ENCODE measurements at places on chromosomes 5 and 9.
A peak's percentile ranks its signal among the peaks of the same experiment; 100 is the strongest.

DNA sequence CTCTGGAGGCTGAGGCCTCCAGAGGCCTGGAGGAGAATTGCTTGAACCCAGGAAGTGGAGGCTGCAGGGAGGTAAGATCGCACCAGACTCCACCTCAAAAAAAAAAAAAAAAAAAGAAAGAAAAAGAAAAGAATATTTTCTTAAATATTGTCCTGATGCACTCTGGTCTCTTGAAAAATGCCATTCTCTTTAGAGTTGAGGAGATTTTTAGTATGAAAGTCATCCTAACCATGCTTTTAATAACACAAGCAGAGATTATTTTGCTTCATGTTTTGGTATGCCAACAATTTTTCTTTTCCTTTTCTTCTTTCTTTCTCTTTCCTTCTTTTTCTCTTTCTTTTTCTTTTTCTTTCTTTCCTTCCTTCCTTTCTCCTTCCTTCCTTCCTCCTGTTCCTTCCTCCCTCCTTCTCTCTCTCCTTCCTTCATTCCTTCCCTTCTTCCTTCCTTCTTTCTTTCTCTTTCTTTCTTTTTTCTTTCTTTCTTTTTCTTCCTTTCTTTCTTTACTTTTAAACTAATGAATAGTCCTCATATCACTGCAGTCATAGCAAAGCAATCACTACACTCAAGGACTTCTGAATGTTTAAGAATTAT is 116.9 kb upstream of the CCNH start:
- no peak for DNase-seq

DNA sequence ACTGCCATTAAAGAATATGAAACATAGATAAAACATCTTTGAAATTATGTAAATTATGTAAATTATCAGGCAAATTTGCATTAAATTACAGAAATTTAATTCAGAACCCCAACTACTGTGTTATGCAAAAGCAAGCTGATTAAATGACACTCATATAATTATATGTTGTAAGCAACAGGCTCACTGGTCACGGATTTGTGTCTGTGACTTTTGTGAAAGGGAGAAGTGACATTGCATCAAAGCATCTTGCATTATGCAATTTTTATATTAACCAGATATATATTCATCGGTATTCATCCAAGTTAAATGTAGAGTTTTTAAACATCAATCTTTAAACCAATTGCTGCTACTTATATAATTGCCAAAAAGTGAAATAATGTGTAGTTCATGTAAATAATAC is 13.0 kb upstream of the GLIPR2 start:
- DNase-seq, result no peak

GRCh38 chr9:129505270-129505902 is 115.5 kb downstream of the C9orf50 start:
- no peak for DNase-seq

DNA sequence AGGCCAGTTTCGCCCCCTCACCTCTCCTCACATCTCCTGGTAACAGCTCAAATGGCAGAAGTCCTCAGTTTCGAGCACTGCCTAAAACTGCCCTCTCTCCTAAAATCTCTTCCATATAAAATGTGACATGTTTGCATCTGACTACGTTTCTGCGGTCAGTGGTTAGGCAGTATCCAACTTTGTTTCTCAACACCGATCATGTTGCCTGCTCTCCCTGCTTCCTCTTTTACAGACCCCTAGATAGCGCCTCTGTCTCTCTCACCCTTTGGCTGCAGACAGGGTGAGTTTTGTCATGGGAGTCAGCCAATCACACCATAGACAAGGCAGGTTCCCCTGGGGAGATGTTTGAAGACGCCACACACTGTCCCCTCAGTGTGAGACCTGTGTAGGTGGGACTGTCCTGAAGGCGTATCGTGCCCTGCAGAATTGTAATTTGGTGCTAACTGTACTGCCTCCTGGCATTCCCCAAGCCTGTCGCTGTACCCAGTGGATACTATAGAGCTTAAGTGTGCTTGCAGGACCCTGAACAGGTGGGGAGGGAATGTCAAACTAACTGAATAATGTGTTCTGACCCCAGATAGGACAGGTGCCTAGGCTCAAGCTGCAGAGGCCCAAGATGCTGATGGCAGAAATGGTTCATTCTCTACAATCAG is 1.1 kb downstream of the HEXB start:
- DNase-seq, result no peak

DNA sequence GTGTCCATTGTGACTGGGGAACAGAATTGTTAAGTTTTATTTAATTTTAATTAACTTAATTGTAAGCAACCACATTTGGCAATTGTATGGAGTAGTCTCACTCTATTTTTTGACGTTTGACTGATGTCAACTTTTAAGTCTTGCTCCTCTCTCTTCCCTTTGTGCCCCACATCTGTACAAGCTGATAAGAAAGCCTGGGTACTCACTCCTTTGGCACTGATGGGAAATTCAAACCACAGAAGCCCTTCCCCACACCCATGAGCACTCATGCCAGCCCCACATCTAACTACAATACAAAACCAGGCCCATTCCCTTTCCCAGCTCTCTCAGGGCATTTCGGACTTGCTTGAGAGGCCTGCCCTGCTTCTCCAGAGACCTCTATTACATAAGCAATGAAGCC is 451.5 kb upstream of the KIF2A start:
- no peak for DNase-seq

DNA sequence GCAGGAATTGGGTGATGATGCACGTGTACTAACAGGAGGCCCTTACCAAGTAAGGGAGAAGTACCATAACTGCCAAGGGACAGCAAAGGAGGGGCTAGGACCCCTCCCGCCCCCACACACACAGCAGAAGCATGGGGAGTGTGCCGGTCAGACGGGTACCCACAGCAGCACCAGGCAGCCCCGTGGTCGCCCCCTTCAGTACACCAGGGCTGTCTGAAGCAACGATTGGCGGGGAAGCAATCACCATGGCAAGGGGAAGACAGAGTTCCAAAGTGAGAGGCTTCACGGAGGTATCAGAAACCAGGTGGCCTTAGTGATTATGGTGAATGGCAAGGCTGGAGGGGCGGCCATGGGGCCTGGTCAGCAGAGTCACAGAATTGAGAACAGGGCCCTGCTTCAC is 72.2 kb downstream of the CAMSAP1 start:
- DNase-seq, result no peak

- DNase-seq, result peak; percentile 86
Observed at GRCh38 chr5:956941-957747, 51.5 kb upstream of the NKD2 start.

- no peak for DNase-seq
Observed at GRCh38 chr5:168833936-168834335, 254.8 kb upstream of the PANK3 start.

GRCh38 chr9:19057033-19057432 is 7.8 kb downstream of the RRAGA start:
- no peak for DNase-seq

- DNase-seq, result peak; percentile 65
Observed at GRCh38 chr9:16825331-16825725, 45.1 kb downstream of the BNC2 start.

- no peak for DNase-seq
Observed at GRCh38 chr9:573691-574410, 267.6 kb upstream of the DMRT1 start.

DNA sequence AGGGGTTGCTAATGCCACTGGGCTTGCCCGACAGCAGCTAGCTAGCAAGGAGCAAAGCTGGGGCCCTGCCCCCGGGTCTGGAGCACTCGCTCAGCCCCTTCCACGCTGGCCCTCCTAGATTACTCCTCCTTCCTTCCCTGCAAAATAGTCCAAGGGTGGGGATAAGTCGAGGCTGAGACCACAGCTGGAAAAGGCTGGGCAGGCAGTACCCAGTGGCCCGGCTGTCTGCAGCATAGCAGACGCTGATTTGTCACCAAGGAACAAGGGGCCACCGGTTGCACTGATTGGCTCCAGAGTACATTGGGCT is 73.9 kb downstream of the ADAMTS2 start:
- no peak for DNase-seq

GRCh38 chr5:56026863-56027300 is 32.1 kb upstream of the IL6ST start:
- DNase-seq, result peak; percentile 73

- DNase-seq, result no peak
Observed at GRCh38 chr5:4275232-4275631, 679.6 kb downstream of the IRX1 start.

GRCh38 chr5:139495638-139496435 is 13.3 kb upstream of the STING1 start:
- no peak for DNase-seq

DNA sequence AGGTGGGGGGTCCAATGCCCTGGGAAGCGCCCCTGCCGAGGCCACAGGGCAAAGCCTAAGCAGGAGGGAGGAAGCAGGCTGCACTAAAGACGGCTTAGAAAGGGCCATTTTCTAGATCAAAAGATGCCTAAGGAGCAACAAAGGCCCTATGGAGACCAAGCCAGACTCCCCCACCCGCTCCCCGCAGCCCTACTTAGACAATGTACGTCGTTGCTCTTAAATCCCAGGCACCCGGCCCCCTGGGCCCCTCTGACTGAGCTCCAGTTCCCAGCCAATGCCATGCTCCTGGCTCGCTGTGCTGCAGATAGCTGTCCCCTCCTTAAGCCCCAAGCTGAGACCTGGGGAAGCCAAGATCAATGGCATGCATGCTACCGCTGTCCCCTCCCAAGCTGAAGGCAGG is 10.3 kb downstream of the IPPK start:
- DNase-seq, result no peak

- no peak for DNase-seq
Observed at GRCh38 chr5:102996011-102996575, 123.8 kb downstream of the GIN1 start.

GRCh38 chr9:69047371-69047770 is 11.8 kb downstream of the FXN start:
- no peak for DNase-seq

DNA sequence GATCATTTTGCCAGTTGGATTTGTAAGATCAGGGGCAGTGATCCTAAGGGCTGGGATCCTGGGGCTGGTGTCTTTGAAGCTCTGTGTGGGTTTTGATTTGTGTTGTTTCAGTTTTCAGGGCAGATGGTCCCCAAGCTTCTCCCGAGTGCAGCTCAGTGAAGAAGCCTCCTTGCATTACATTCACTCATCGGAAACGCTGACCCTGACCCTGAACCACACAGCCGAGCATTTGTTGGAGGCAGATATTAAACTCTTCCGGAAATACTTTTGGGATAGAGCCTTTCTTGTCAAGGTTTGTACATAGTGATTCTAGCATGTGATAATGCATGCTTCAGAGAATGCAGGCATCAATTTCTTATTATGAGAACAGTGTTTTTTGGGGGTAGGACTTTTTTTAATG is 150.4 kb downstream of the ARHGEF28 start:
- DNase-seq, result no peak

DNA sequence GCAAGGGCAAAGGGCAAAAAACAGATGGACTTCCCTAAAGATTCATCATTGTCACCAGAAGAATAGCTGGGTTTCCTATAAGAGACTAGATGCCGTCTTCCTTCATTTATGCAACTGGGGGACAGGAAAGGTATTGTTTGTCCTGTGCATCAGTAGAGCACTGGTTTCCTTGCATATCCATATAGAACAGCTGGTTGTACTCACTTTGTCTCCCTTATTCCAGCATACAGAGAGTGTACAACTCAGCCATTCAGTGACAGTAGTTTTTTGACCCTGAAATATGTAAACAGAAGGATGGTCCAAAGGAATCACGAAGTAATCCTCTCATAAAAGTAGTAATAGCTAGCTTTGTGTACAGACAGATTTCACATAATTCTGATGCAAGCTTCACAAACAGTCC is 22.5 kb upstream of the MAST4 start:
- no peak for DNase-seq

GRCh38 chr5:171139227-171139626 is 169.8 kb upstream of the TLX3 start:
- no peak for DNase-seq

- no peak for DNase-seq
Observed at GRCh38 chr5:38799556-38800377, 46.0 kb upstream of the OSMR start.

DNA sequence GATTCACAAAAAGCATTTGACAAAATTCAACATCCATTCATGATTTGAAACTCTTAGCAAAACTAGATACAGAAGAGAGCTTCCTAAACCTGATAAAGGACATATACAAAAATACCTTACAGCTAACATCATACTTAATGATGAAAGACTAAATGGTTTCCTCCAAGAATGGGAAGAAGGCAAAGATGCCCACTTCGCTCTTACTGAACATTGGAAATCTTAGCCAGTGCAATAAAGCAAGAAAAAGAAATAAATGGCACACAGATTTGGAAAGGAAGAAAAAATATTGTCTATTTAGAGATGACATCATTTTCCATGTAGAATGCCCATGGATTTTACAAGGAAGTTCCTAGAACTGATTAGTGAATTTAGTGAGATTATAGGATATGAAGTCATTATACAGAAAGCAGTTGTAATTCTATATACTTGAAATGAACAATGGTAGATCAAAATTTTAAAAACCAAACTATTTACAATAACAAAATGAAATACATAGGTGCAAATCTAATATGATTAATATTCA is 64.4 kb downstream of the NAA35 start:
- DNase-seq, result no peak

GRCh38 chr9:70589571-70590314 is 175.3 kb upstream of the KLF9 start:
- DNase-seq, result peak; percentile 80

DNA sequence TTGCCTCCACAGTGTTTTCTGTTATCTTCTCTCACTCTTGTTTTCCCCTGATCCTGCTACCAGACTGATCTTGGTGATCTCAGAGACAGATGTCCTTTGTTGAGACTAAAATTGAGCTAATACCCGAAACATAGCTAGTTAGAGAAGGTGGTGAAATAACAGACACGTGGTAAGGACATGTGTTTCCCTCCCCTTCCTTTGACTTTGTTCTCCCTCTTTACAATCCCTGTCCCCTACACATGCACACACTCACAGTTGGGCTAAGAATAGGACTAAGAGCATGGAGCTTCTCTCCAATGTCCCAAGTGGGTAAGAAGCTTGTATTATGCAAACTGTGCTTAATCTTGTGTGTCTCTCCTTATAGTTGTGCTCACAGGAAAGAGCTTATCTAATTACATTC is 1603.0 kb upstream of the C9orf72 start:
- DNase-seq, result no peak

DNA sequence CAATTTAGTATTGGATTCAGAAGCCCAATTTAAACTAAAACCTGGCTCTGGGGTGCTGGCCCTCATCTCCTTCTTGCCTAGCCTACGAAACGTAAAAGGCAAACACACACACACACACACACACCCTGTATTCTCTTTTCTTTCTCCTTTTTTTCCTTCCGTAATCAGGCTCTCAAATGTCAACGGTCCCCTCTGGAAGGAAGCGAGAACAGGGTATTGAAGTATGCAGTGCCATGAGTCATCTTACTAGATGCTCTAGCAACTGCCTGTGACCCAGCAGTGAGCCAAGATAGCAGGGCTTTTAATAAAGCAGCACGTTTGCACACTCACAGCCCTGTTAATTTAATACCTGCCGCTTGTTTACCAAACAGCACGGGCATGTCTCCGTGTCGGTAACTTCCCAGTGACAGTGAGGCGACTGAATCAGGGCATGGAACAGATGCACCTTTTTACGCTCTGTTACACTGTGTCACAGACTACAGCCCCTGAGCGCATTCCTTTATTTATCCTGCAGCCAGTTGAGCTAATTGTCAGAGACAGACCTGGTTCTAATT is 243.8 kb downstream of the BNC2 start:
- no peak for DNase-seq

GRCh38 chr5:67306965-67307607 is 110.5 kb upstream of the CD180 start:
- DNase-seq, result no peak

- peak; percentile 57 for DNase-seq
Observed at GRCh38 chr5:122101636-122102285, 23.7 kb upstream of the LOX start.

- DNase-seq, result no peak
Observed at GRCh38 chr9:132776268-132776667, 101.8 kb downstream of the AK8 start.

- DNase-seq, result no peak
Observed at GRCh38 chr5:35466746-35467145, 150.9 kb upstream of the SPEF2 start.

Data from fibroblast of skin of left biceps (primary cell).